ENCODE measurements at places on chromosomes 7 and 10.

GRCh38 chr7:137337902-137338301, 5.6 kb downstream of the PTN start:
- DNase-seq, result peak; percentile 29

DNA sequence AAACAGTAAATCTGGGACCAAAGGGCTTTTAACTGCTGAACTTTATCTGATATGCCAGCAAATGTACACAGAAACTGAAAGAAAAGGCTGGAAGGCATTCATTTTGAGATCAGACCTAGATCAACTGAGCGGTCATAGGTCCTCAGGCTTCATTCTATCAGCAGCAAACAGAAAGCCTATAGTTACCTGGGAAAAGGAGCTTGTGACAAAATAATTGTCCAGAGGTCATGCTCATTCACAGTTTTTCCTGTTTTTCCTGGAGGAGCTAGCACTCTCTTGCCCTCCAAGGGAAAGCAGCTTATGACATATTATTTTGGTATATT, 320.2 kb downstream of the AHR start:
- DNase-seq, result no peak

GRCh38 chr10:69104994-69105790, 17.3 kb downstream of the SRGN start:
- DNase-seq, result no peak

- no peak for DNase-seq
Observed at GRCh38 chr10:105585753-105586152, 944.7 kb downstream of the SORCS3 start.

- DNase-seq, result no peak
Observed at GRCh38 chr10:108307925-108308312, 1143.4 kb upstream of the SORCS1 start.

GRCh38 chr7:156604836-156605695, 35.5 kb upstream of the RNF32 start:
- DNase-seq, result no peak
